Prostate gland (tissue), 2 donors: ENCODE measurements at places on chromosomes 11 and 22. TPM values are rescaled to one million over a fixed set of nuclear protein-coding genes. Genes with fewer than 3 reads are reported as not detected.
A peak's percentile ranks its signal among the peaks of the same experiment; 100 is the strongest.

The OR2AT4 gene
- not detected for total RNA-seq

- no peak for DNase-seq
Observed at GRCh38 chr11:45343444-45343843, 57.3 kb upstream of the SYT13 start.

- peak; percentile 8 for DNase-seq
Observed at GRCh38 chr11:78168539-78169477, 19.6 kb downstream of the KCTD21 start.

- no peak for DNase-seq
Observed at GRCh38 chr11:17861036-17861755, 126.6 kb downstream of the KCNC1 start.

GRCh38 chr11:34505874-34506273 is 7.7 kb downstream of the ELF5 start:
- DNase-seq: no peak

The BTBD18 gene
- total RNA-seq: not detected
